Fibroblast of mammary gland (primary cell): ENCODE measurements at places on chromosomes 11 and 22.

GRCh38 chr11:43366677-43367076 lies 8.0 kb downstream of the TTC17 start:
- peak; percentile 48 for DNase-seq

DNA sequence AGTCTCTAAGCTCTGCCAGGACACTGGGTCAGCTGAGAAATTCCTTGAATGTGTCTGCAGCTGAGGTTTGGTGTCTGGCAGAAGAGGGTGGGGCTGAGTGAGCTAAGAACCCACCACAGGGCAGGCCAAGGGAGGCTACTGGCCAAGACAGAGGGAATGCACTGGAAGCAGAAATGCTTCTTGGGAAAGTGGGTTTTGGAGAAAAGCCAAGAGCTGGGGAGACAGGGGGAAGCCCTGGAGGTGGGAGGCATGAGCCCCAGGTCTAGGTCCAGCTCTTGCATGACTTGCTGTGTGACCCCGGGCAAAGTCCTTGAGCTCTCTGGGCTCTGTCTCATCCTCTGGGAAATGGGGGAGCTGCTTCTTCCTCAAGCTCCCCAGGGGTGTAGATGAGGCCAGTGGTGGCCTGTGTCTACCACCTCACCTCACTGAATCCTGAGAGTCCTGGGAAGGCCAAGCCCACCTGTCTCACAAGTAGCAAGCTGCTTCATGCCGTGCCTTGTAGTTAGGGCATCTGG lies 2.3 kb downstream of the MMP11 start:
- DNase-seq = peak; percentile 43

GRCh38 chr22:50363166-50363802 lies 20.2 kb downstream of the PPP6R2 start:
- no peak for DNase-seq

- no peak for DNase-seq
Measured at GRCh38 chr11:11978098-11978637, 30.3 kb downstream of the DKK3 start.

DNA sequence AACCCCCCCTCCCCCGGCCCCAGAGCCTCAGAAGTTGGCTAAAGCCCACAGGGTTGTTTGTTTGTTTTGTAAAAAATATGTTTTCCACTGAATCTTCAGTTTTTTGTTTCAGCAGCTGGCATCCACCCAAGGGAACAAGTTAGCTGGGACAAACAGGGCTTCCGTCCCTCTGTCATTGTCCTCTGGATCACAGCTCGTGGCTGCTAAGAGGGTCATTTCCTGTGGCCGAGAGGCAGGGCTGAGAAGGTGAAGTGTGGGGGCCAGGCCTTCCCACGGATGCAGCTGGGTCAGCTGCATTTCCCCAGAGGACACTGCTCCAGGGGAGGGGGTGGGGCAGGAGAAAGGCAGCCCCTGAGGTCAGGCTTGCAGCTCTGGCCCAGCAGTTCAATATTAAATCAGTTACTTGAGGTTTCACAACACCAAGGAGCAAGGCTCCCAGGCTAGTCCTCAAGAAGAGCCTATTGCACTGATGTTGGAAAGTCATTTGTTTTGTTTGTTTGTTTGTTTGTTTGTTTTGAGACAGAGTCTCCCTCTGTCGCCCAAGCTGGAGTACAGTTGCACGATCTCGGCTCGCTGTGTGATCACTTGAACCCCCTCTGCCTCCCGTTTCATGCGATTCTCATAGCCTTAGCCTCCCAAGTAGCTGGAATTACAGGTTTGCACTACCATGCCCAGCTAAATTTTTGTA lies 34.4 kb upstream of the SMTN start:
- peak; percentile 62 for DNase-seq

- DNase-seq = peak; percentile 54
Measured at GRCh38 chr11:118198370-118198769, 21.9 kb upstream of the SCN2B start.

DNA sequence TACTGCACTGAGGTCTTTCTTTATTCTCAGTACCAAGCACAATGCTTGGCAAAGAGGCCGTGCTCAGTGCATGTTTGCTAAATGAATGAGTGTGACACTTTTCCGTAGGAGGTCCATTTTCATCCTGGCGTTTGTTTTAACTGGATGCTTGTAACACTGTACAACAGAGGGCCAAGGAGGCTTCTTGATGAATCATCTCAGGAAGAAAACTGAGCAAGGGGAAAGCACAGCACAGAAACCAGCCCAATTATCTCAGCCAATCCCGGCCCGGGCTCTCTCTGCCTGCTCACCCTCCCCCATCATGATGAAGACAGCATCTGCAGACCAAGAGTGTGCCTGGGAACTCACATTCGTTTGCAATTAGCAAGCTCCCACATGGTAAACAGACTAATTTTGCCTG lies 570.3 kb downstream of the OPCML start:
- no peak for DNase-seq

DNA sequence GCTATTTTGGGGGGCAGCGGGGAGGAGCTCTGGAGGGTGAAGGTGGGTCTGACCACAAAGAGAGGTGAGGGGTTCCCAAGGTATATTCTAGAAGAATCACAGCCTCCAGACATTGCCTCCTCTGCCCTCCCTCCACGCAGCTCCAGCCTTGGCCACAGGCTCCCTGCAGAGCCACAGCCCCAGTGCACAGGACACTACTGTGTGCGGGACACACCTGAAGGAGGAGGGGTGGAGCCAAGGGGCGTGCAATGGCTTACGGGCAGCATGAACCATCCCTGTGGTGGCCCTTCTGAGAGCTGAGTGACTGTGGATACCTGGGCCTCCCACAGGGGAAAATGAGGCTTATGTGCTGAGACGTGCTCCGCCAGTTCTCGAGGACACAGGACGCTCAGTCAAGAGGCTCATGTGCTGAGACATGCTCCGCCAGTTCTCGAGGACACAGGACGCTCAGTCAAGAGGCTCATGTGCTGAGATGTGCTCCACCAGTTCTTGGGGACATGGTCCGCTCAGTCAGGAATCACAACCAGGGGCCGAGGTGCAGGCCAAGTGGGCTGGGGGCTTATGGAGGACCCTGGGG lies 417.3 kb downstream of the SHANK2 start:
- no peak for DNase-seq

GRCh38 chr11:72430741-72431570 lies 3.4 kb downstream of the CLPB start:
- peak; percentile 63 for DNase-seq

DNA sequence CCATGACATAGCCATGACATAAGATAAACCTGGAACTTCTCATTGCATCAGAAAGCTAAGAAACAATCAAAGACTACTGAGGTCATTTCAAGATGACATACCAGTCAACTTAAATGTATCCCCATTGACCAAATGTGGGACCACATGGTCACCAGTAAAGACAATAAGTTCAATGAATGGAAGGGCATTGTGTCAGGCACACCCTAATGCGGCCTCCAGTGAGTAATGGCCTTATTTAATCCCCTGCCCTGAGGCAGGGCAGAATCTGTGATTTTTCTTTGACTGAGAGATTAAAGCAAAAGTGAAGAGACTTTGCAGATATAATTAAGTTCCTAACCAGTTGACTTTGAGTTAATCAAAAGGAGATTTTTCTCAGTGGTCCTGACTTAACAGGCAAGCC lies 17.3 kb upstream of the SYT8 start:
- no peak for DNase-seq

DNA sequence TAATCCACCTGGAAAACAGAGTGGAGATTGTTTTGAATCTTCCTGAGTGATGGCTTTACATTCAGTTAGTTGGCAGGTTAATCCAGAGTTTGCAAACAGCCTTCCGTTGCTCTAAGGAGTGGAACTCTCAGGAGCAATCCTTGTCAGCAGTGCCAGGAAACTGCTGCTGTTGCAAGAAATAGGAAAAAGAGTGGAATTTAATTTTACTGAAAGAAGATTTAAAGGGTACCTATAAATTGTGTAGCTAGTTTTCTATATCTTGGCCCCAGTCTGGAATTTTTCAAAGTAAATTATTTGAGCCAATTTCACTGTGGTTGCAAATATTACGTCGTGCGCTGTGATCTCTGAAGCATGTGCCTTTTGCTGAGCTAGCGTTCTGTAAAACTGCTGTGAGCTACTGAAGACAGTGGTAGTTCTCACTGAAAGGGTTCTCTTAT lies 55.5 kb upstream of the SLC5A12 start:
- DNase-seq = peak; percentile 36

DNA sequence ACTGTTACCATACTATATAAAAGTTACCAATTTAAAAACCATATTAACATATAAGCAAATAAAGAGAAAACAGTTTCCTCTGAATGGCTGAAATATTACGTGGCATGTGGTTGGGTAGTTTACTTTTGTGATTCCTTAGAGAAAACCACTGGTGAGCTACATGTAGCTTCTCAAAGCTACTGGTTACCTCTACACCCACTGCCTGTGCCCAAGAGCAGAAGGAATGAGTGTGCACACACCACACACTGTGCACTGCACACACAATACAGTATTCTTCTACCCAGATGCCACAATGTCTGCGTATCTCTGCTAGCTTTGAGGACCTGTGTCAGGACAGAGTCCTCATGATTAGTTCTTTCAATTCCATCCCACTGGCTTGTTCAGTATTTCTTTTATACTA lies 25.5 kb upstream of the YPEL1 start:
- DNase-seq = no peak

DNA sequence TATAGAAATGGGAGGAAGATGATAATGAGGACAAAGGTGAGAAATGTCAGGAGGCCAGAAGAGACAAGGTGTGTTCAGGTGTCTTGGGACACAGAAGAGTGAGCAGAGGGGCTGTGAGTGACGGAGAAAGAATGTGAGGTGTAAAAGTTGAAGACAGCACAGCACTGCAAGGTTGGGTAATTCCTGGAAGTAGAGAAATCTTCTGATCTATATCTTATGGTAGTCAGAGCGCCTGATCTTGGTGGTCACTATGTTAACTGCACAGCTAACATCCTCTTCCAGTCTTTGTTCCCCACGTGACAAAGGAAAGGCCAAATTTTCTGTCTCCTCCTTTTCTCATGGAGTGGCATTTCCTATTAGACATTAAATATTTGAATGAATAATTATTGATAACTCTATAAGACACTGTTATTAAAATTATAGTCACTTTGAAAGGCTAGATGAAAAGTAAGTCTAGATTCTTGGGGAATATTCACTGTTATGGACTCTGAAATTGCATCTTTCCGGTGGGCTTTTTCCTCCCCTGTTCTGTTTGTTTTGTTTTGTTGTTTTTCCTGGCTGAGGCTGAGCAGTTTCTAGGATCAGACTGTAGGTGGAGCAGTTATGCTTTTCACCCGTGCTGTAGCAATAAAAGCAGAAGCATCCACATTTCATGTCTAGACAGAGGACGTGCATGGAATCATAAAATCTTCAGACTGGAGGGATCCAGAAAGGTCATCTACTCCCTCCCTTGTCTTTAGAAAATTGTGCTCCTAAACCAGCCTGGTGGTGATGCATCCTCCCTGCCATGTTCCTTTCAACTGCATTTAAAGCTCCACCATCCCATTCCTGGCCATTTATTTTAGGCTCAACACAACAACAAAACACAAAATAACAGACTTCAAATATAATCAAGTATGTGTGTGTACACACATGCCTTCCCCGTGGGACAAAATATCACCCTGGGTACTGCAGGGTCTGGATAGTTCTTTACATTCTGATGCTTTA lies 26.6 kb downstream of the SC5D start:
- peak; percentile 55 for DNase-seq

- no peak for DNase-seq
Measured at GRCh38 chr11:44030996-44031395, 16.8 kb upstream of the ACCSL start.

DNA sequence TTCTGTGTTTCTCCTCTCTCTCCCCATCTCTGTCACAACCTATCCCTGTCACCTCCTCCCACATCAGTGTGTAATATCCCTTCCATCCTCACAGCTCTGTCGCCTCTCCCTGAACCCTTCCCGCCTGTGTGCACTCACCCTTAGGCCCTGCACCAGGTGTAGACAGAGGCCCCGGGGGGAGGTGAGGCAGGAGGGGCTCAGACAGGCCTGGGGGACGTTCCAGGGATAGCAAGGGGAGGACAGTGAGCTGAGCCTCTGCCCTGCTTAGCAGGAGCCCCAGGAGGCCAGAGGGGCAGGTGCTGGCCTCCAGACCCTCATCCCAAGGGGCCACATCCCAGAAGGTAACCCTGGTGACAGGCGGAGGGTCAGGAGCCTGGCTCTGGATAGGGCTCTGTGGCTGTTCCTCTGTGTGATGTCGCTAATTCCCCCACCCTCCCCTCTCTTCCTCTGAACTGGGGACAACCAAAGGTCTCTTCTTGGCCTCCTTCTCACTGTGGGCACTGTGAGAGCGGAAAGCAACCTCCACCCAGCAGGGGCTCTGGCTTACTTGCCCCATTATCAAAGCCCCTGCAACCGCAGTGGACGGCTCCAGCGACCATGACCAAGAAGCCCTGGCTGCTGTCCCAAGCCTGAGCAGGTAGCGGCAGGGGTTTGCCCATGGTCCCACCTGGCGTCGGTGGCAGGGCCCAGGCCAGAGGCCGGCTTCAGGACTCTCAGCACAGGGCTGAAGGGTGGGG lies 35.7 kb downstream of the KCNJ4 start:
- no peak for DNase-seq

DNA sequence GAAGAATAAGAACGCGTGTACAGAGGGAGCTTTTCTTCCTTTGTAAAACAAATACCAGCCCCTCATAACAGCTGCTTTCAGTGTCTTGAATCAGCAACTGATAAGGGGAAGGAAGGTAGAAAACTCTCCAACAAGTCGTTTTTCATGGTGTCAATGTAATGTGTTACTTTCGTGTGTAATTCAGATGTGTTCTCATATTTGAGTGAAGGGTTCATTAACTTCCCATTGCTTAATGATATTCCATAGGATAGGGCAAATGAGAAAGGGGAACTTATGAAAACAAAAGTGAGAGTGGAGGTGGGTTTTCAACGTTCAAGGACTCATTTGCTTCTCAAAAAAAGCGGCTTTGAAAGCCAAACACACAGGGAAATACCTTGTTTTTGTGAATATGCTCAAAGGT lies 452.1 kb downstream of the NTM start:
- DNase-seq = no peak
